GM06990 (cell line): ENCODE measurements at places on chromosomes 3 and 15.

GRCh38 chr3:186502966-186503712, 41.0 kb downstream of the CRYGS start:
- DNase-seq: no peak

GRCh38 chr15:90812171-90812957, 56.0 kb upstream of the FURIN start:
- no peak for DNase-seq

DNA sequence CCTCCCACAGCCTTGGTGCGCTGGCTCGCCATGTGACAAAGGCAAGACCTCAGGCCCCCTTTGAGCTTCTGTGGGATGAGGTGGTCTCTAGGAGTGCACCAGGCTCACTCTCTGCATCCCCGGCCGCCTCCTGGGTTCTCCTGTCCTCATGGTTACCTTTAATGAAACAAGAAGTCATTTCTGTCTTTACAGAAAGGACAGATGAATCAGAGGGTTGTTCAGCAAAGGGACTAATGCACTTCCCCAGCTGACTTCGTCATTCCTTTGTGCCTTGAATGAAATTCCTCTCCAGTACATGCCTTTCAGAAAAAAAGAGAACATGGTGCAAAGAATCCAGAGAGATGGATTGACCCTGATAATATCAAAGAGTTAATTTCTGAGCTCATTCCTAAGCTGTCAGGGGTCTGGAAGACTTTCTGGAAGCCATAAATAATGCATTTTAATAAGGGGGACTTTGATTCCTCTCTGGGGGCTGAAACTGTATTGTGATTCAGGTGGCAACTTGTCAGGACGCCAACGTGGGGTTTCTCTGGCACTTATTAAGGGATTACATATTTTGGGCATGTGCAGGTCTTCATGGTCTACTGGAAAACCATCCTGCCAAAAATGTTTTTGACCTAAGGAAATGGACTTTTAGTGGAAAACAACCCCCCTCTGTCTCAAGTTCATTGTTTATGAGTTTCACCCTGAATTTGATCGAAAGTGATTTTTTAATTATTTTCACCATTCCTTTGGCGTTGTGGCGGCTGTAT, 122.7 kb downstream of the FBLN2 start:
- DNase-seq: no peak

GRCh38 chr3:66303491-66303901, 82.7 kb downstream of the SLC25A26 start:
- DNase-seq: no peak

GRCh38 chr3:66038384-66038725, 363 bp downstream of the MAGI1 start:
- no peak for DNase-seq

DNA sequence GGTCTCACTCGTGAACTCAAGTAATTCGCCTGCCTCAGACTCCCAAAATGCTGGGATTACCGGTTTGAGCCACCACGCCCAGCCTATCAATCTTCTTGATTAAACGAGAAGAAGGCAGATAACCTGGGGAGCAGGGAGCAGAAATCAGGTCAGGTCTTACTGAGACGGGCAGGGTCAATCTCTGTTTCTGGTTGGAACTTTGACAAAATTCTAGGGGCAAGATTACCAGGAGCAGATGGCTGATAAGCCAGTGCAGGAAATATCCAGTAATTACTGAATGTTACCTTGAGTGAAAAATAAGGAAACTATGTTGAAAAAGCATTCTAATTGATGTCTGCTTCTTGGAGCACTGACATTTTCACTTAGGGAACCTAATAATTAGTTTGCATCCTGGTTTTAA, 24.4 kb upstream of the GOLM2 start:
- DNase-seq: no peak

DNA sequence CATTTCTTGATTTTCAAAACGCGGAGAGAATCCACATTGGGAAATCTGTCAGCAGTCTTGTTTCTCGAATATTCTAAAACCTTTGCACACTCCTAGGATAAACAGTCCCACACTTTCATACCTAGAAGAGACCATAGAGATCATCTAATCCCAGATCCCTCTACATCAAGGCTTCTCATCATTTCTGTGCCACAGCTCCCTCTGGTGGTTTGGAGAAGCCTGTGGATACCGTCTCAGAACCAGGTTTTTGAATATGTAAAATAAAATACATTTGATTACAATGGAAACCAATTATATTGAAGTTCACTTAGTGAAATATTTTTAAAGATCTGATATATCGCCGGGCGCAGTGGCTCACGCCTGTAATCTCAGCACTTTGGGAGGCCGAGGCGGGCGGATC, 211.9 kb upstream of the GOLGA6L4 start:
- DNase-seq: no peak

GRCh38 chr3:97830638-97831037, 8.8 kb downstream of the CRYBG3 start:
- no peak for DNase-seq

DNA sequence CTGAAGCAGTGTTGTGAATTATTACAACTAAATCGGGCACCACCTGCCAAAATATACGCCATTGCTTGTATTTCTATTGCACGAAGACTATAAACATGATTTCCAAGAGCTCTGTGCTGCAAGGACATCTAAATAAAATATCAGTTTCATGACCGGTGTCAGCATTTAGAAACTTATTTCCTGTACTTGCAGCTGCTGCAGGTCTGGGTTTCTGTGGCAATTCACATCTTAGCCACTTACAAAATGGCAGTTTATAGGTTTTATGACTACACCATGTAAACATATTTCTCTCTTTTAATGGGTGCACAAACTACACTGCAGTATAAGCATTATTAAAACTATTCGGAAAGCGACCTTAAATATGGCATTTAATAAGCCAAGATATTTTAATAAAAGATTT, 359.4 kb downstream of the VPS13C start:
- DNase-seq: no peak

GRCh38 chr3:10137178-10137577, 4.4 kb upstream of the VHL start:
- DNase-seq: no peak

GRCh38 chr15:85759376-85759775, 35.3 kb downstream of the KLHL25 start:
- no peak for DNase-seq

GRCh38 chr3:14561051-14561960, 21.2 kb upstream of the GRIP2 start:
- DNase-seq: no peak
